ENCODE measurements at places on chromosomes 11 and 22.

DNA sequence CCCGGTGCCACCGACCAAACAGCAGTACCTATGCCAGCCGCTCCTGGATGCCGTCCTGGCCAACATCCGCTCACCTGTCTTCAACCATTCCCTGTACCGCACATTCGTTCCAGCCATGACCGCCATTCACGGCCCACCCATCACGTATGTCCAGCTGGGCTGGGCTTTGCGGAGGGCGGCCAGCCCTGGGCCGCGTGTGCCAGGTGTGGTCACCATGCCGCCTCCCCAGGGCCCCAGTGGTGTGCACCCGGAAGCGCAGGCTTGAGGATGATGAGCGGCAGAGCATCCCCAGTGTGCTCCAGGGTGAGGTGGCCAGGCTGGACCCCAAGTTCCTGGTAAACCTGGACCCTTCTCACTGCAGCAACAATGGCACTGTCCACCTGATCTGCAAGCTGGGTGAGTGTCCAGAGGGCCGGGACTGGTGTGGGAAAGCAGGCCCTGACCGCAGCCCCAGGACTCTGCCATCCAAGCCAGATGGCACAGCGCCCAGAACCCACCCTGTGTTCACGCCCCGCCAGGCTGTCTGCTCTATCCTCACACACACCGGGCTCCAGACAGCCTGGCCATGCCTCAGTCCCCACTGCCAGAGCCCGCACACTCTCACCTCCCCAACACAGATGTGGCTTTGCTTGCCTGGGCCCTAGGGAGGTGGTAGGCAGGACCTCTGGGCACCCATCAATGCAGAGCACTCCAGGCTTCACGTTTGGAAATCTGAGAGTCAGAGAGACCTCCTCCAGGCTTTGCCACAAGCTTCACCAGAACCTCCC, 77.6 kb downstream of the MED15 start:
- DNase-seq: no peak

DNA sequence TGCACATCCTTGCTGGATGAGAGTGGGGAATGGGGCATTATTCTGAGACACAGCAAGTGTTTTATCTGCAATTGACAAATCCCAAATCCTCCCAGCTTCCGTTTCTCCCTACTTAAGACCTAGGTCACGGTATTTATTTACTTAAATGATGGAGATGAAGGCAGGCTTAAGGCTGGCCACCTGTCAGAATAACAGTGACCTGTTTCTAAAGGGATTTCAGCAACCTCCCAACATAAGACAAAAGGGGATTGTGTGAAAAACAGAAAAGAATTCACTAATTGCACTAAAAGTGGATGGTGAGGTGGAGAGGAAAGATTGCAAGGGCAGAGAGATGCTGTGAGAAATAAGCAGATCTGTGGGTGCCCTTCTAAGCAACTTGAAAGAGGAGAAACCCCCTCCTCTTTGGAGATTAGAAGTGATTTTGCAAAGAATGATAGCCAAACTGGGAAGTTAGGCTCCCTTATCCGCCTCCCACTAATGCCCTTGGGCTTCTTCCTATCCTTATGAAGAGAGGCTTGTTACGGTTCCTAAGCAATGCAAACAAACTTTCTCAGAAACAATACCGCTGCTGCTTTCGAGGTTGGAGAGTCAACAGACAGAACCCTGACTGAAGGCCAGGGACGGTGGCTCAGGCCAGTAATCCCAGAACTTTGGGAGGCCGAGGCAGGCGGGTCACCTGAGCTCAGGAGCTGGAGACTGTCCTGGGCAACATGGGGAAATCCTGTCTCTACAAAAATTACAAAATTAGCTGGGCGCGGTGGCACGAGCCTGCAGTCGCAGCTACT, 84.3 kb downstream of the ARL14EP start:
- DNase-seq: no peak

- DNase-seq: no peak
These were observed 14.6 kb upstream of the NRGN start for GRCh38 chr11:124724979-124725718.

DNA sequence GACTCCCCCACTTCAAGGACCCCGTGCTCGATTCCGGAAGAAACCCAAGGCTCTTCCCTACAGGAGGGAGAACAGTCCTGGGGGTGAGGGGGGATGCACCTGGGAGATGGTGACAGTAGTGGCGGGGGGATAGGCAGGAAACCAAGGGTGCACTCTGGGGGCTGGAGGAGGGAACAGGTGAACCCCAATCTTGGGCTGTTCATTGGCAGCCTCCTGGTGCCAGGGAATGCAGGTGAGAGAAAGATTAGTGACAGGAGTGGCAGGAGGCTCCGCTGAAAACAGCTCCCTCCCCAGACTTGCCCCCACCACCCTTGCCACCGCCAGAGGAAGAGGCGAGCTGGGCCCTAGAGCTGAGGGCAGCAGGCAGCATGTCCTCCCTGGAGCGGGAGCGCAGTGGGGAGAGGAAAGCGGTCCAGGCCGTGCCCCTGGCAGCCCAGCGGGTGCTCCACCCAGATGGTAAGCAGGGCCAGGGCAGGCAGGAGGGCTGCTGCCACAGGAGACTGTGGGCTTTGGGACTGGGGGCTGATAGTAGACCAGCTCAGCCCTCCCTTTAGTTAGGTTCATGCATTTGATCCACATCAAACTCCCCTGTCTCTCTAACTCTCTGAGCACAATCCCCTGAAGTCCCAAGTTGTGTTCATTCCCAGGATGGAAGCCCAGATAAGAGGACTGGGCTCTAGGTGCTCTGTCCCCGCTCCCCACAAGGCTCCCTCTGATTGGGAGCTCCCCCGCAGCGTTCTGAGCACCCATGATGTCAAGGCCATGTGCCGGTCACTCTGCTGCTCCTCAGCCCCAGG, 14.5 kb downstream of the ROBO3 start:
- DNase-seq: no peak

DNA sequence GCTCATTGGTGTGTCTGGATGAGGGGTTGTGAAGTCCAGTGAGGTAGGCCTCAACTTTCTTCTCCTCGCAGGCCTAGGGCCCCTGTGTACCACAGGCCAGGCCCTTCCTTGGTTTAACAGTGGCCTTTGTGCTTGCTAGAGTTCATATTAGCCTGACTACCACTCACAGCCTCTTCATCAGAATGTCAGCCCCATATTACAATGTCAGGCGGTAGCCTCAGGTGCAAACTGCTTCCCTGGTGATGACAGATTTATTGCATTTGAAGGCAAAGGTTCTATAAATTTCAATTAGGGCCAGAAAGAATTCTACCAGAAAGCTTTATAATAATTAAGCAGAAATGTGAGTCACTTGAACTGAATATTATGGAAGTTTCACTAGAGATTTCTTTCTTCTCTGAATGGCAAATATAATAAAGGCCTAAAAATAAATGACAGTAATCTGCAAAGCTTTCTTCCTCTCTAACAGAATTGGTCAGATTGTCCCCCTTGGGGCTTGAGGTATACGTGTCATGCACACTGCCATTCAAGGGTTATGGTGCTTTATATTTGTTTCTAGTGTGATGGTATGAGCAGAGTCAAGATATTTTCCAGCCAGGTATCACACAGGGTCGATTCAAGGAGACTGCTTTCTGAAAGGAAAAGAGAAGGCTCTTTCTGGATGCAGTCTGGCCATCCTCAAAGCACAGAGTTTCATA, 210.3 kb downstream of the CWF19L2 start:
- DNase-seq: no peak

DNA sequence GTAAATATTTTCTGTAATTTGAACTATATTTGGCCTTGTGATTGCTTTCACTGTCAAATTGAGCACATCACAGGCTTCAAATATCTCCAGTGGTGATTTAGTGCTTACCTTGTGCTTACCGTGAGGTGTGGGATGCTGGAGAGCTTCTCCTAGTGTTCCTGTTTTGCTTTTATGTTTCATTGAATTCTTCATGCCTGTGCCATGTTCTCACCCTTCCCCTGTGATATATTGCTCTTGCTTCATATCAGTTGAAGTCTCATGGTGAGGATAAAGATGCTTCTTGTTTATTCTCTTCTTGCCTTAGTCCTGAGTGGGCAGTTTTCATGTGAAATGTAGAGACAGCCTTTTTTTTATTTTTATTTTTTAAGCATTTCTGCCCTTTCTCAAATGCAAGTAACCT, 198.0 kb upstream of the PDGFD start:
- no peak for DNase-seq

- DNase-seq: no peak
These were observed 29.7 kb upstream of the TMPRSS4 start for GRCh38 chr11:118046964-118047700.

DNA sequence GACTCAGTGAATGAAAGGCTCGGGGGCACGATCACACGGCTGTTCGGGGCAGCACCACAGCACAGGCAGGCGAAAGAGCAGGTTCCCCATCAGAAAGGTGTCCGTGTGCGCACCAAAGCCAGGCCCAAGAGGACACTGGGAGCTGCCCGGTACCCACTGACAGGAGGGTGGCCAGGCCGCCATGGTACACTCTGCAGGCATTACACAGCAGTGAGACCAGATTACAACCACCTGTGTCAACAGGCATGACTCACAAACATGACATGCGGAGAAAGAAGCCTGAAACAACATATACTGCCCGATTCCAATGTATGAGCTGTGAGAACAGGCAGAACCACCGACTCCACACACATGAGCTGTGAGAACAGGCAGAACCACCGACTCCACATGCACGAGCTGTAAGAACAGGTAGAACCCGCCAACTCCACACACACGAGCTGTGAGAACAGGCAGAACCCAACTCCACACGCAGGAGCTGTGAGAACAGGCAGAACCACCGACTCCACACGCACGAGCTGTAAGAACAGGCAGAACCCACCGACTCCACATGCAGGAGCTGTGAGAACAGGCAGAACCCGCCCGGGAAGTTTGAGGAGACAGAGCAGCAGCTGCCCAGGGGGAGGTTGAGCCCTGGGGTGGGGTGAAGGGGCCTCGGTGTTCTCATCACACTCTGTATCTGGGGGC, 32.6 kb downstream of the KIAA0930 start:
- DNase-seq: no peak

DNA sequence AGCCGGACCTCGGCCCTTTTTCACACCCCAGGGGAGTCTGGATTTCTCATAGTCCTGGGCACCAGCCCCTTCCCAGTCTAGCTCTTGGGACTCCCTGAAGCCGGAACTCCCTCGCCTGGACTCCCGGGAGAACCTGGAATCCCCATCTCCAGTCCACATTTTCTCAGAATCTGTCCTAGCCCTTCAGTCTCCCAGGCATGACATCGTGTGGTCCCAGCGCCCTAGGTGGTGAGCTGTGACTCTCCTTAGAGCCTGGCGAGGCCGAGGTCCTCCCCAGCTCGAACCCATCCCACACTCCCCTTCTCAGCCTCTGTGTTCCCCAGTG, 673 bp upstream of the DUSP18 start:
- DNase-seq: no peak

- no peak for DNase-seq
These were observed 228.6 kb downstream of the BRD1 start for GRCh38 chr22:49599039-49599438.

DNA sequence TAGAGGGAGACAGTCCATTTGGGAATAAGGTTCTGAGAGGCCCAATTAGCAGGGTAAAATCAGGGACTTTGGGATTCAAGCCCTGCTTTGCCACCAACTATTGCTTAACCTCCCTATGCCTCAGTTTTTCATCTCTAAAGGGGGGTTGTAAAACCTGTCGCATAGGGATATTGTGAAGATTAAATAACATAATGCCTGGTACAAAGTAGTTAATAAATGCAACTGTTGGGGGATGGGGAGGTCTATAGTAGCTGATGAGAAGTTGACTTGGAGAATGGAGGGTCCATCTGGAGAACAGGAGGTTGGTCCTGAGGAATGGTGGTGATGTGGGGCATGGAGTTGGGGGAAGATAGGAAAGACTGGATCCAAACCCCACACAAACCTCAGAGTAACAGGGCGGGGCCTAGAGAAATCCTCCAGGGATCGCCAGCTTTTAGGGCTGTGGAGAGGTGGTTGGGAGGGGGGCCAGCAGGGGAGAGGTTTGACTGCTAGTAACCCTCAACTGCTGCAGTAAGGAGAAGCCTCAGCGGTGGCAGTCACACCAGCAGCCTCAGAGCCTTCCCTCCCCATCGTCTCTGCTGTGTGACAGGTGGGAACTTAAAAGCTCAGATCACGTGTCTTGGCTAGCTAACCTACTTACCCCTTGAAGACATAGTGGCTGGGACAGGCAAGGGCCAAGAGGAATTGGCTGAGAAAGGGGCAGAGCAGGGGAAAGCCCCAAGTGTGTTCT, 1.1 kb upstream of the ABCG4 start:
- no peak for DNase-seq

GRCh38 chr11:122068141-122068540, 47.9 kb downstream of the BLID start:
- no peak for DNase-seq

- no peak for DNase-seq
These were observed 39.7 kb upstream of the MMP12 start for GRCh38 chr11:102914238-102915043.

DNA sequence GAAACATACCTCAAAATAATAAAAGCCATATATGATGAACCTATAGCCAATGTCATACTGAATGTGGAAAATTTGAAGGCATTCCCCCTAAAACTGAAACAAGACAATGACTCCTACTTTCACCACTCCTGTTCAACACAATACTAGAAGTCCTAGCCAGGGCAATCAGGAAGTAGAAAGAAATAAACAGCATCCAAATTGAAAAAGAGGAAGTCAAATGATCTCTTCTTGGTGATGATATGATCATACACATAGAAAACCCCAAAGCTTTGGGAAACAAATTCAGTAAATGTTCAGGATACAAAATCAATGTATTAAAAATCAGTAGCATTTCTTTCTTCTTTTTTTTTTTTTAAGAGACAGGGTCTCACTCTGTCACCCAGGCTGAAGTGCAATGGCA, 109.9 kb downstream of the DLG2 start:
- no peak for DNase-seq

GRCh38 chr11:78216571-78217287, 28.0 kb downstream of the USP35 start:
- no peak for DNase-seq
